ENCODE measurements at places on chromosomes 5 and 9. TPM values are rescaled to one million over a fixed set of nuclear protein-coding genes. Genes with fewer than 3 reads are reported as not detected.

DNA sequence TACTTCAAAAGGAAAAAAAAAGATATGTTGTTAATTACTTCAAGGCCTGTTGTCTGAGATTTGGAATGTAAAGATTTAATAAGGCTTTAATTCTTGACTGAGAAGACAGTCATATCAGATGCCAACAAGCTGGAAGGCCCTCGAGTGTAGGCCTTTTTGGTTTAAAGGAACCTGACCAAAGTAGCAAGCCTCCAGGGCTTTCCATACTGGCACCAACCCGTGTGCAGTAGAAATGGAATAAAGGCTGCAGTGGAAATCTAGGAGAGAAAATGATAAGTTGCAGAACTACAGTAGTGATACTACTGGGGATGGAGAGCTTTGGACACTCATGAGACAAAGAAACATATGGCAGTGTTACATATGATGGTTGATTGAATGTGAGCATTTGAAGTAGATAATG, 358.0 kb downstream of the TAF11L14 start:
- no peak for DNase-seq

GRCh38 chr5:58187432-58188261, 272.2 kb downstream of the PLK2 start:
- no peak for DNase-seq

GRCh38 chr9:5801739-5802113, 31.2 kb downstream of the ERMP1 start:
- no peak for DNase-seq

DNA sequence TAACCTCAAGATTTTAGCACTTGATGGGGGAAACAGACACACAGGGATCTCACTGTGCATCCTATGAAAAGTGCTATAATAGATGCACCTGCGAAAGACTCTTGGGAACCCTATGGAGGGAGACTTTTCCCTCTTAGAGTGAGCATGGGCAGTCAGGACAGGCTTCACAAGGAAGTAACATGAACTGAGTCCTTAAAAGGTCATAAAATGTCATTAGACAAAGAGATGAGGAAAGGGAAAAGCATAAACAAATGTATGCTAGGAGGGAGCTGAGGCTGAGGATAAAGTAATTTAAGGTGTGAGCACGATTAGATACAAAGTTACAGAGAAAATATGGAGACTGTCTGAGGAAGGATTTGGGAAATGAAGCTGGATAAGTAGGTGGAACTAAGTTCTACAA, 60.6 kb upstream of the MIER3 start:
- no peak for DNase-seq

- DNase-seq = no peak
Observed at GRCh38 chr5:154118893-154119336, 71.6 kb upstream of the GALNT10 start.

DNA sequence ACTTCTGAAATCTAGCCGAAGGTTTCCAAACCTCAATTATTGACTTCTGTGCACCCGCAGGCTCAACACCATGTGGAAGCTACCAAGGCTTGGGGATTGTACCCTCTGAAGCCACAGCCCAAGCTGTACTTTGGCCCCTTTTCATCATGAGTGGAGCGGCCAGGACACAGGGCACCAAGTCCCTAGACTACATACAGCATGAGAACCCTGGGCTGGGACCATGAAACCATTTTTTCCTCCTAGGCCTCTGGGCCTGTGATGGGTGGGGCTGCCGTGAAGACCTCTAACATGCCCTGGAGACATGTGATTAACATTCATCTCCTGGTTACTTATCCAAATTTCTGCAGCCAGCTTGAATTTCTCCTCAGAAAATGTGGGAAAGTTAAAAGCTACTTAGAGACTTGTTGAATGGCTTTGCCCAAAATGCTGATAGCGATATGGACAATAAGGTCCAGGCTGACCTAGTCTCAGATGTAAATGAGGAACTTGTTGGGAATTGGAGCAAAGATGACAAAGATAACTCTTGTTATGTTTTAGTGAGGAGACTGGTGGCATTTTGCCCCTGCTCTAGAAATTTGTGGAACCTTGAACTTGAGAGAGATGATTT, 34.1 kb upstream of the CPLANE1 start:
- DNase-seq = no peak

GRCh38 chr5:65172486-65173129, 309.1 kb downstream of the ADAMTS6 start:
- no peak for DNase-seq

DNA sequence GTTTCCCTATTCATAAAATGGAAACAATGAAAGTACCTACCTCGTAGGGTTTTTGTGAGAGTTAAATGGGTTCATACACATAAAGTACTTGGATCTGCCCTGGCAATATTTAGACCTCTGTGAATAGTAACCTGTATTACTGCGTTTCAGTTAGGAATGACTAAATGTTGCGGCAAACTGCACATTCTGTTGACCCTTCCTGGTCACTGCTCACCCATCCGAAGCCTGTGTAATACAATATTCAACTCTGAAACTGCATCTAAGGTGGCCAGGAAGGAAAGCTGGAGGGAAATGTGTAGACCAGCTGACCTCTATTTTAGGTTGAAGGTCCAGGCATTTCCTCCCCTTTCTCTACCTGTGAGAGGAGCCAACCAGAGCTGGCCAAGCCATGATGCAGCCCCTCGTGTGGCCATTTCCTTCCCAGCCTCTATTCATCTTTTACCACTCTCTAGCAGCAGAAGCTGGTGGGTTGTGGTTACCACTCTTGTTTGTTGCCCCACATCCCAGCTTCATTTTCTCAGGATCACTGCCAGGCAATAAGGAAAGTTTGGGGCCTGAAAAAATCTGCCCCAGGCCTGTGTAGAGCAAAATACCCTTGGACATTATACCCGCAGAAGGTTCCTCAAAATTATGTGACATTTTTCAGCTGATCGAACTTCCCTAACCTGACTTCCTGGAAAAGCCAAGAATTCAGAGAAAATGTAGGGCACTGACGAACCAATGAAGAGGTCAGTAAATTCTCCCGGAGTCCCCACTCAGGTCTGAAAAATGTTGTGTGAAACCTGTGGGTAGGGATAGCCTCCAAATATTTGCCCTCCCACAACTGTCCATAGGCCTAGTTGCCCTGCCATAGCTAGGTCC, 20.5 kb upstream of the PDCD1LG2 start:
- DNase-seq = no peak

DNA sequence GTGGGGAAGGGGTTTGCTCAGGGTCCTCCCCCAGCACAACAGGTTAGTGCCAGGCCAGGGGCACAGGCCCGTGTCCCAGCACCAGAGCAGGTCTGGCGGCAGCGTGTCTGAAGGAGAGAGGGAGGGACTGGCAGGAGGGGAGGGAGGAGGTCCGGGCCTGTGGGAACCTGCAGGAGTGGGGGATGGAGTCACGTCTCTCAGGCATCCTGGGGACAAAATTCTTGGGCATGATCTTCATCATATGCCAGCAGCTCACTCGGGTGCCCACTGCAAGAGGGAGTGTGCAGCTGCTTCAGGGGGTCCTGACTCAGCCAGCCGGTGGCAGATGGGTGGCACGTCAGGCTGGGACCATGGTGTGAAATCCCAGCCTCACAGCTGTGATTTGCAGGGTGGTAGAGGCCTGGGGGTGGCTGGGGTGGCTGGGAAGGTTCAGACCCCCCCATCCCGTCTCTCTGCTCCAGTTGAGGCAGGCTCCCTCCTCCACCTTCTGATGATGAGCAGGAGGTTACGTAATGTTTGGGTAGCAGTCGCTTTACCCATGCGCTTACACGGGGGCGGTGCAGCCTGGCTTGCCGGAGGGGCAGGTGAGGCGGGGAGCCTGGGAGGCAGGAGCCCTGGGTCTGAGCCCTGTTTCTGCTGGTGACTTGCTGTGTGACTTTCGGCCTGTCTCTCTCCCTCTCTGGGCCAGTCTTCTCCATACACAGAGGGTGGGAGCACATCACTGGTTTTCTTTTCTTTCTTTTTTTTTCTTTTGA, 40.5 kb downstream of the NCS1 start:
- DNase-seq = no peak

The SLC36A1 gene
- 2.4 TPM for total RNA-seq

The ADRB2 gene
- 3.4 TPM for total RNA-seq

The KCNV2 gene
- total RNA-seq = not detected

The SPINK1 gene
- 0.58 TPM for total RNA-seq

The PCDHGA7 gene
- total RNA-seq = 14.1 TPM
